IMR-90 (cell line): ENCODE measurements at places on chromosomes 7 and 10.

GRCh38 chr10:46992803-46993561 is 81.8 kb downstream of the PTPN20 start:
- no peak overlapping the region for H3K4me3 ChIP-seq
- no peaks in the 10 kb centered on the region for H3K36me3 ChIP-seq
- H3K4me1 ChIP-seq = peaks cover 3% of the 10 kb centered on the region; the same call in 1 of the 2 replicates
- H3K27me3 ChIP-seq = peaks cover 2% of the 10 kb centered on the region; the same call in 1 of the 2 replicates

DNA sequence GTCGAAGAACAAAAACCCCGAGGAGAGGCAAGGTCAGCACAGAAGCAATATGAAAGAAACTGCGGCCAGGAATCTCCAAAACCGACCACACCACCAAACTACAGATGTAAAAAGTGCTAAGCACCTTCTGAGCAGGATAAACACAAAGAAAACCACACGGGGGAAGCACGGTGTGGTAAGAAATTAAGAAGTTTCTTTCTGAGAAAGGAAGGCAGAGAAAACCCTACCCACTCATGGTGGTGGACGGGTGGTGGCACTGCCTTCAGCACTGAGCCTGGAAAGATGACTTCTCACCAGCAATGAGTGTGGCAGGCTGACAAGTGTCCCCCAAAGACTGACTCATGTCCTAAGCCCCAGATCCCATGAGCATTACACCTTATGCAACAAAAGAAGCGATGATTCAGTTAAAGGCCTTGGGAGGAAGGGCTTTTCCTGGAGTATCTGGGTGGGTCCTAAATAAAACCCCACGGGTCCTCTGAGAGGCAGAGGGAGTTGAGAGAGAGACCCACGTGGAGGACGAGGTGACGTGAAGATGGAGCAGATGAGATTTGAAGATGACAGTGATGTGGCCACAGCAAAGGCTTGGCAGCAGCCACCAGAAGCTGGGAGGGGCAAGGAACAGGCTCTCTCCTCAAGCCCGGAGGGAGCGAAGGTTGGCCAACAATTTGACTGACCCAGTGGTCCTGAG is 124.9 kb downstream of the DLG5 start:
- no peaks in the 10 kb centered on the region for H3K27me3 ChIP-seq
- no peak overlapping the region for H3K4me3 ChIP-seq
- H3K27ac ChIP-seq = no peak overlapping the region
- H3K36me3 ChIP-seq = peaks cover 53% of the 10 kb centered on the region
- DNase-seq = peak; percentile 52

DNA sequence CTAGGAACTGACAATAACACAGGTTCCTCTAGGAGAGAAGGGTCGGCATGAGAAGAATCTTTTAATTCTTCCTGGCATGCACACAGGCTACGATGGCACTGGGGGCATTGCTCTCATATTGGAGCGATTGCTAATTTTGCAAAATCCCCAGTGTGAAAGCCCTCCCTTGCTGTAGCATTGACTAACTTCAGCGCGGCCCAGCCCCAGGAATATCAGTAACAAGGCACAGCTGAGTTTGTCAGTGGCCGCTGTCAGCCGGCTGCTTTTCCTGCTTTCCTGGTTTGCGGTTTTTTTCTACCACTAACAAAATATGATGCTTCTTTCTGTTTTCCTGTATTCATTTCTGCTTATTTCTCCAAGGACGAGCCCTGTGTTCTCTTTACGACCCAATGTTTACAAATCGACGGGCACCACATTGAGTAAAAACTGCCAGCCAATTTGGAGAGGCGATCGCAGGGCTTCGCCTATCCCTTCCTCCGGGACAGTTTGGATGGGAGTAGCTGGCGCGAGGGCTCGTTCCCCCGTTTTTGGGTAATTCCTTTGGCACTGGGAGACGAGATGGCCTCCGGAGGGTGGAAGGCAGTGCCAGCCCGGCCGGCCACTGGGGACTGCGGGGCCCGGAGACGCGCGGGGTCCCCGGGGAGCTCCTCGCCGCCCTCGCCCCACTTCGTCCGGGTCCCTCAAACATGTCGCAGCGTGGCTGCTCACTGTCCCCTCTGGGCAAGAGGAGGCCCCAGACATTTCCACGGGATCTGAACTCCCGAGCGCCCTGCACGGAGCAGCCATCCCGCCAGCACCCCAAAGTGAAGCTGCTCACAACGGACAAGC is 967 bp downstream of the ADARB2 start:
- DNase-seq = no peak
- no peaks in the 10 kb centered on the region for H3K27me3 ChIP-seq
- H3K27ac ChIP-seq = no peak overlapping the region
- no peaks in the 10 kb centered on the region for H3K4me1 ChIP-seq

DNA sequence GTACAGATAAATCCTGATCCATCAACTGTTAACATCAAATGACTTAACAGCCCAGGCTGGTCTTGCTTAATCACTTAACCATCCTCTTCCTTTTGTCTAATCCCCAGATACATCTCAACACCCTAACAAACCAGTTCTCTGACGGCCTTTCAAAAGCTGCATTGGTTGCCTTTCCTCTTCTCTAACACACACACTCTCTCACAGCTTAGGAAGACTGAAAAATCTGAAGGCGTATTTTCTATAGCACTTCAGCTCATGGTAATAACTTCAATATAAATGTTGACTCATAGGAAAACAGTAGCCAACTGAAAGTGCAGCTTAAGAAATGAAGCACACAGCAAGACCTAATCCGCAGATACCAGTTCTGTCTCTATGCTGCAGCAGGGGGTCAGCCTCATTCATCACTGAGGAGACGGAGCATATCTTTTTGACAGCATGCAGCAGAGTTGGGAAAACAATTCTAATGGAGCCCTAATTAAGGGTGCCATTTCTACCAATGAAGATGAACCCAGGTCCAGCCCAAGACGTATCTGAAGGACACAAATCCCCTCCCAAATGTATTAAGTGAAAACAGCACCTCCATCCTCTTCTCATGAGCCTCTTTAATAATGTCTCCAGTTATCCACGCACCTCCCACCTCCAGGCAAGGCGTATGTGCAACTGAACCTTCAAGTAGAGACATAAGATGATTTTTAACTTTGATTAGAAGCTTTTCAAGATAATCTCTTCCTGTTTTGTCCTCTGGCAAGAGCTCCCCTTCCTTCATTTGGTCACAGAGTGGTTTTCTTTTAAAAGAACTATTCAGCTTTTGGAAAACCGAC is 211.7 kb upstream of the NFE2L3 start:
- no peaks in the 10 kb centered on the region for H3K36me3 ChIP-seq
- peaks cover 3% of the 10 kb centered on the region for H3K27me3 ChIP-seq
- H3K4me3 ChIP-seq = no peak overlapping the region
- no peaks in the 10 kb centered on the region for H3K4me1 ChIP-seq
- no peak overlapping the region for H3K27ac ChIP-seq
- DNase-seq = no peak

DNA sequence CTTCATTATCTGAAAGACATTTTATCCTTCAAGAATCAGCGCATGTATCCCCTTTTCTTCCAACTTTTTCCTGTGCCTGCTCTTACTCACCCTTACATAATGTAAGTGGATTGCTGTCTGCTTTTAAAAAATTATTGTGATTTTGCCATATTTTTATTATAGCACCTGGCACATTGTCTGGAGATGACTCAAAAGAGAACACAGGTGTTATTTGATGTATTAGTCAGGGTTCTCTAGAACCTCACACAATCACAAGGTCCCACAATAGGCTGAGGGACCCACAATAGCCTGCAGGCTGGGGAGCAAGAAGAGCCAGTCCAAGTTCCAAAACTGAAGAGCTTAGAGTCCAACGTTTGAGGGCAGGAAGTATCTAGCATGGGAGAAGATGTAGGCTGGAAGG is 390.0 kb downstream of the EXOC4 start:
- no peak overlapping the region for H3K27ac ChIP-seq
- DNase-seq = no peak
- no peaks in the 10 kb centered on the region for H3K36me3 ChIP-seq
- H3K4me1 ChIP-seq = peaks cover 2% of the 10 kb centered on the region
- H3K27me3 ChIP-seq = no peaks in the 10 kb centered on the region

DNA sequence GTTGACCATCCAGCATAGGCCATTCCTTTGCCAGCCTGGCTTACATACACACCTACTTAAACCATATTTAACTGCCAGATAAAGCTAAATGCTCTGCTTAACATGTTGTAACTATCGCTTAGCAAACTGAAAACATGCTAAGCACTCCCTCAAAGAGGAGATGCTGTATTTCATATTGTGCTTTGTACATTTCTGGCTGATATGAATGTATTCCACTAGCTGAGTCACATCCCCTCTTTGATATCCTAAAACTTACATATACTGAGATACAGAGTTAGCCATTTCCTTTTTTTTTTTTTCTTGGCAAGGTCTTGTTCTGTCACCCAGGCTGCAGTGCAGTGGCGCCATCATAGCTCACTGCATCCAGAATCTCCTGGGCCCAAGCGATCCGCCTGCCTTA is 99.4 kb downstream of the TPST1 start:
- no peak overlapping the region for H3K4me3 ChIP-seq
- peaks cover 29% of the 10 kb centered on the region for H3K4me1 ChIP-seq
- H3K27me3 ChIP-seq = no peaks in the 10 kb centered on the region
- H3K27ac ChIP-seq = no peak overlapping the region
- no peaks in the 10 kb centered on the region; the same call in 1 of the 2 replicates for H3K36me3 ChIP-seq
